Chondrocyte (in vitro differentiated cells): ENCODE measurements at places on chromosomes 16 and 17. TPM values are rescaled to one million over a fixed set of nuclear protein-coding genes. Genes with fewer than 3 reads are reported as not detected.

CLEC10A gene
- not detected in 3 replicates for total RNA-seq

ASIC2 gene
- not detected in 3 replicates for total RNA-seq

DNA sequence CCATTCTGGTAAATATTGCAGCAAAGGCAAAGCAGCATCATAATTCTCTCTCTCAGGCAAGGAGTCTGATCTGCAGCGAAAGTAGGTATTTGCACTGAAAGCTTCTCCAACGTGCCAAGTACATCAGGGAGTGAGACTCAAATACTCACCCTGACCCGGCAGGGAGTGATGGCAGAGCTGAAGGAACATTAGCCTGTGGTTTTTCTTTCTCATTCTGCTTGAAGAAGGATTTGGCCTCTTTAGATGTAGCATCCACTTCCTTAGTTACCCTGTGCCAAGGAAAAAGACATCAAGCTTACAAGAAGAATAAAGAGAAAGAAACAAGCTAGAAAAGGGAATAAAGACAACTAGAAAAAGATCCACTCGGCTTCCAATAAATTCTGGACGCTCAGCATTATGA is 38.4 kb downstream of the CFDP1 start:
- no peak for DNase-seq

GRCh38 chr16:26688105-26688504 is 378.6 kb upstream of the C16orf82 start:
- no peak for DNase-seq

- DNase-seq, result no peak
Observed at GRCh38 chr17:66716236-66717026, 118.5 kb upstream of the CACNG5 start.

GRCh38 chr16:10949424-10949970 is 5.1 kb downstream of the CLEC16A start:
- DNase-seq, result no peak
